Activated CD4-positive, alpha-beta T cell treated with anti-CD3 and anti-CD28 coated beads for 1 hour (primary cell): ENCODE measurements at places on chromosomes 13 and 19.

DNA sequence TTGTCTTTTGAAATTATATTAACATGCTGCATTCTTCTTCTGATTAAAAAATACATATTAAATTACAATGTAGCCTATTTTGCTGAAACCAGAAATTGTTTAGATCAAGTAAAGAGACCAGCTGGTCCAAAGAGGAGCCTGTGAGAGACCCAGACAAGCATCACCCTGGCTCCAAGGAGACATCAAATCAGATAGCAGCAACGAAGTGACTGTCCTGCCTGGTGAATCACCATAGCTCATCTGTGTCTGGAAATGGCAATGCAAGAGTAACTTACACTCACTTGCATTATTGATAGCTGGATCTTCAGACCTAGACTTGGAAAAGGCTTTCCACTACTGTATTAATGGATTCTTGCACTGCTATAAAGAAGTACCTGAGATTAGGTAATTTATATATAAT is 169.1 kb downstream of the KCTD12 start:
- no peak for DNase-seq

- no peak for DNase-seq
Measured at GRCh38 chr19:37979547-37980082, 72.6 kb downstream of the SIPA1L3 start.

- no peak for DNase-seq
Measured at GRCh38 chr19:34254698-34255432, 511 bp downstream of the GARRE1 start.

GRCh38 chr13:25180775-25181537 is 8.9 kb upstream of the AMER2 start:
- DNase-seq: no peak

GRCh38 chr19:44455100-44455499 is 6.8 kb upstream of the ZNF229 start:
- no peak for DNase-seq

DNA sequence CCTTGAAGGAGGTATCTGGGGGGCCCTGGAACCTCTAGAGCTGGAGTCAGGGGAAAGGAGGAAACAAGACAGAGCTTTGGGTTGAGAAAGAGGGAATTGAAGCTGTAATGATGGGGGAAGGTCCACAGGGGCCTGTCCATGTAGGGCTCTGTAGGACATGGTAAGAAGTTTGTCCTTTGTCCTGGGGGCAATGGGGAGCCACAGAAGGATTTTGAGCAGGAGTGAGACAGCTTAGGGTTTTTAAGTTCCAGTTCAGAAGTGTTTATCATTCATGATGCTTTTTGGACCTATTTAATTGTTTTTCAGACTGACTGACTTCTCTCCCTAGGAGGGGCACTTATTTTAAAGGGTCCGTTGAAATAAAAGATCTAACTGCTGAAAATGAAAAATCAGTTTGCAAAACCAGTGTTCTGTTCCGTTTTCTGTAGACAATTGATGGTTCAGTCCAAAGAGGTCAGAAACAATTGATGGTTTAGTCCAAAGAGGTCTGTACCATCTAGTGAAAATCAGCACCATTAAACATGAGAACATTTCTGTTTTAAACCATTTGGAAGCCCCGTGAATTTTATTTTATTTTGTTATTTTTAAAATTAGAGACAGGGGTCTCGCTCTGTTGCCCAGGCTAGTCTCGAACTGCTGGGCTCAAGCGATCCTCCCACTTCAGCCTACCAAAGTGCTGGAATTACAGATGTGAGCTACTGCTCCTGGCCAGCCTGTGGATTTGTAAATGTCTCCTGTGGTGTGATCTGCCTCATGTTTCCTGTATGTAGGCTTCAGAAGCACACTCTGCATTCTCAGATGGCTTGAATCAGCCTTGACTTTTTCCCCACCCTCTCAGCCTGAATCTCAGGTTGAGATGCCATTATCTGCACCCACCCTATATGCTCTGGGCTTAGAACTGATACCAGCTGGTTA is 8.4 kb downstream of the PLD3 start:
- DNase-seq: no peak

DNA sequence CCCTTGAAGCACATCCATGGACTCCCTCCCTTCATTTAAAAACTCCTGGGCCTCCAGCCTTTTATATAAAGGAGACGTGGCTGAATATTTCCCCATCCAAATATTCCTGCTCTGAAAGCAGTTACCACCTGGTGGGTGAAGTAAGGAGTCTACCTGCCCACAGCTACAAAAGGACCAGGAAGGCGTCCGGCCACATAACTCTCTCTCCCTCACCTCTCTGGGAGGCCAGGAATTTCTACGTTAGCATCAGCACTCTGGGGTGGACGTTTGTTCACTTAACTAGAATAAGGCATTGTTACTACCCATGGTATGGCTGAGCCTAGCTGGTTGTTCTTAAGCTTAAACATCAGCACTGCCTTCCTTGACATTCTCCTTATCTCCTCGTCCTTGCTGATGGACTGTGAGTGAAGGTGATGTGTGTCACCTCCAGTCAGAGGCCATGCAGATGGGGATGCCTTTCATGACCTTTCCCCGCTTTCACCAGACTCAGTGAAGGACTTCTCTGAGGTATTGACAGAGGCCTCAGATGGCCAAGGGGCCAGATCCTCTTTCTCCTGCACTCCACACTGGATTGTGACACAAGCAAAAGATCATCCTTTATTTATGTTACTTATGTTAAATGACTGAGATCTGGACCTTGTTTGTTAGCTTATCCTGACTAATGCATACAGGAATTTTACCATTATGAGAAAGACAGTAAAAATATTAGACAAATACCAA is 22.2 kb upstream of the KPNA3 start:
- no peak for DNase-seq

DNA sequence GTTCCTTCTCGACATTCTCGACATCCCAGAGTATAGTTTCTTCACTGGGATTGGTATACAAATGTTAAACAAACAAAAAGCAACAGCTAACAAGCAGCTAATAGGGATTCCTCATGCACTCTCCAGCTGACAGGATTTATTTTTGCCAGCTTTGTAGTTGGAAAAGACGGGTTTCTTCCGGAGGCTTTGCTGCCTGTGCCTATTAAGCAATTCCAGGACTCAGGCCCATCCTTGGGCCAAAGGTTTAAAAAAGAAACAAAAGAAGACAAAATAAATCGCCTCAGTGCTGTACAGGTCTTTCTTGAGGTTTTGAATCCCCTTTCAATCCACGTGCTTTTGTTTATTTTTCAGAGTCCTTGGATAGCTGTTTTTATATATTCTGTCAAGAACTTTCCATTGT is 1414.5 kb upstream of the PCDH9 start:
- no peak for DNase-seq

GRCh38 chr13:46006688-46007452 is 45.7 kb downstream of the ZC3H13 start:
- no peak for DNase-seq

DNA sequence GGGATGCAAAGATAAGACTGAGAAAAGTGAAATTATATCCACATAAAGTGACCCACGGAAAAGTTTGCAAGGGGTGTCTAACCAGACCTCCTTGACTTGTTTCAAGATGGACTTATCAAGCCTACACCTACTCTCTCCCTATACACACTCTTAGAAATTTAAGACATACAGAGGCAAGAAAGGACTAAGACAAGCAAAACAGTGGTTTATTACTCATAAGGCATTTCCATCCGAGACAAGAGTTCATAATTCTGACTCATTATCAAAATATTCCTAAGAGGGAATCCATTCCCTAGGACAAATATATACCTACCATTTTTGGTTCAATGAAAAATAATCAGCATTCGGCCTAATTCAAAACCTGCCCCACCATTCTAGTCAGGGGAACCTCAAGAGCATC is 232.6 kb upstream of the GPC6 start:
- no peak for DNase-seq

- no peak for DNase-seq
Measured at GRCh38 chr13:24038405-24038804, 122.1 kb upstream of the SPATA13 start.

- peak; percentile 23 for DNase-seq
Measured at GRCh38 chr13:32639502-32640105, 53.4 kb downstream of the PDS5B start.
